BJ (cell line): ENCODE measurements at places on chromosomes 12 and 14. TPM values are rescaled to one million over a fixed set of nuclear protein-coding genes. Genes with fewer than 3 reads are reported as not detected.

DNA sequence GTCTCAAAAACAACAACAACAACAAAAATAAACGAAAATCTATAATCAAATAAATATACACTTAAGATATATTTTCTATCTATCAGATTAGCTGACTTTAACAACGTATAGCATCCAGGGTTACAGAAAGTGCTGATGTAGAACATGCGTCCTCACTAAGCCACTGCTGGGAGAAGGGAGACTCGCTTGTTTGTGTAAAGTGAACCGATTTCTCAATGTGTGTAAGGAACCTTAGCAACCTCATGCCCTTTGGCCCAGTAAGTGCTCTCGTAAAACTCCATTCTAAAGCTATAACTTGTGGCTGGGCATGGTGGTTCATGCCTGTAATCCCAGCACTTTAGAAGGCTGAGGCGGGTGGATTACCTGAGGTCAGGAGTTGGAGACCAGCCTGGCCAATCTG, 23.8 kb downstream of the NFKBIA start:
- DNase-seq, result no peak

The OR8S1 gene
- not detected in 2 replicates for polyA plus RNA-seq

DNA sequence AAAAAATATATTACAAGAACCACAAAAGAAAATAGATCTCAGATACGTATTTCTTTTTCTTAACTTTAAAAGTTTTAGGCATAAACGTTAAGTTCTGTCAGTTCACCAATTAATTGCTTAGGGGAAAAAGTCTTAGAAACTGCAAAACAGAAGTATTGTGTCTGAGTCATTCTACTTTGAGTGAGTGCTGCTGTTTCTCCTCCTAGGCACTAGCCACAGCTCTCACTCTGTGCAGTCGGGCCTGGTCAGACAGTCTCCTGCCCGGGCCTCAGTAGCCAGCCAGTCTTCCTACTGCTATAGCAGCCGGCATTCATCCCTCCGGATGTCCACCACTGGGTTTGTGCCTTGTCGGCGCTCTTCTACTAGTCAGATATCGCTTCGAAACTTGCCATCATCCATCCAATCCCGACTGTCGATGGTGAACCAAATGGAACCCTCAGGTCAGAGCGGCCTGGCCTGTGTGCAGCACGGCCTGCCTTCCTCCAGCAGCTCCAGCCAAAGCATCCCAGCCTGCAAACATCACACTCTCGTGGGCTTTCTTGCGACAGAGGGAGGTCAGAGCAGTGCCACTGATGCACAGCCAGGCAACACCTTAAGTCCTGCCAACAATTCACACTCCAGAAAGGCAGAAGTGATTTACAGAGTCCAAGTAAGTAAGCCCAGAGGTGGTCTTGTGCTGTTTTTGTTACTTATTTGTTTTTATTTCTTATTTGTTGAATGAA, 201.3 kb downstream of the PCNX1 start:
- no peak for DNase-seq

GRCh38 chr14:69535230-69535848, 39.3 kb downstream of the CCDC177 start:
- DNase-seq, result no peak

The RERGL gene
- polyA plus RNA-seq, result 0.21 TPM in 1 of 2 replicates, not detected in the other

DNA sequence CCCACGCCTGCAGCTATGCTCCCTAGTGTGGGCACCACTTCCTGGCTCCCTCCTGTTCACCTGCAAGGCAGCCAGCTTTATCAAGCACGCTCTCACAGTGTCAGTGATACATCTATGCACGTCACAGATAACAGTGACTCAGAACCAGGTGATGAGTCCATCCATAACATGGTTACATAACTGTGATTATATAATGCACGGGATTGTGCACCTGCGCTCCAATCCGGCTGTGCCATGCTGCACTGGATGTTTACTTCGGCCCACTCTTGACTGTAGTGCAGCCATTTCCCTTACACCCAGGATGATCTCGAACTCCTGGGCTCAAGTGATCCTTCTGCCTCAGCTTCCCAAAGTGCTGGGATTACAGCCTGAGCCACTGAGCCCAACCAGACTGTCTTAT, 38.4 kb upstream of the CEP83 start:
- no peak for DNase-seq

DNA sequence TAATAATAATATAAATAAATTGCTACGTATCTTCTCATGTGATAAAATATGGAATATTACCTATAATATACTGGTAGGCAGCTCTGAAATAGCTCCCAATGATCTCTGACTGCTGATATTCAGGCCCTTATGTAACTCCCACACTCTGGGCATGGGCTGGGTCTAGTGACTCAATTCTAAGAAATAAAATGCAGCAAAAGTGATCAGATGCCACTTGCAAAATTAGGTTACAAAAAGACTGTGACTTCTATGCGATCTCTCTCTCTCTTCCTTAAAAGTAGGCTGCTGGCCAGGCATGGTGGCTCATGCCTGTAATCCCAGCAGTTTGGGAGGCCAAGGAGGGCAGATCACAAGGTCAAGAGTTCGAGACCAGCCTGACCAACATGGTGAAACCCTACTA, 10.3 kb upstream of the CACNB3 start:
- DNase-seq, result no peak

GRCh38 chr12:96402061-96402460, 1.8 kb upstream of the CDK17 start:
- DNase-seq, result no peak

GRCh38 chr12:69284131-69284530, 44.8 kb downstream of the CPSF6 start:
- no peak for DNase-seq

The DHRS2 gene
- polyA plus RNA-seq, result 0.13 and 0.16 TPM in 2 replicates

- DNase-seq, result no peak
These were observed 43.7 kb upstream of the KITLG start for GRCh38 chr12:88623777-88624548.

GRCh38 chr14:39704594-39704993, 272.4 kb upstream of the FBXO33 start:
- DNase-seq, result no peak

The ADAM20 gene
- polyA plus RNA-seq, result 0.04 and 0.13 TPM in 2 replicates

The OR6C6 gene
- not detected in 2 replicates for polyA plus RNA-seq

GRCh38 chr12:132389526-132390286, 60.3 kb upstream of the GALNT9 start:
- no peak for DNase-seq

The CFAP251 gene
- polyA plus RNA-seq, result 1.3 and 1.5 TPM in 2 replicates

GRCh38 chr14:93736378-93737014, 51.8 kb downstream of the PRIMA1 start:
- DNase-seq, result no peak

The BICDL1 gene
- polyA plus RNA-seq, result 0.02 TPM in 2 replicates

GRCh38 chr14:90714811-90715210, 101.4 kb downstream of the TTC7B start:
- DNase-seq, result no peak

- no peak for DNase-seq
These were observed 24.6 kb downstream of the DDX47 start for GRCh38 chr12:12837813-12838153.

DNA sequence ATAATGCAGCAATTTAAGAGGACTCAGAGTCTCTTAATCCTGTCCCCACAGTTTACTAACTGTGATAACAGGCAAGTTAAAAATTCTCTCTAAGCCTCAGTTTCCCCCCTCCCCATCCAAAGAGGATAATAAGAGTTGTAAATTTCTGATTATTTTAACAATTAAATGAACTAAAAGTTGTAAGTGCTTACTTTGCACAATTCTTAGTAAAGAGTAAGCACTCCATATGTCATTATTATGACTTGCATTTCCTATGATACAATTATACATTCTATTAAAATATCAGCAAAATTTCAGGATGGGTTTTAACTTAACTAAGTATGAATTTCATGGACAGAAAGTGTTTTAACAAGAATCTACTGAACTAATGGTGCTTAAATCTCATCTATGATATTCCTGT, 80.1 kb downstream of the NELL2 start:
- DNase-seq, result no peak

GRCh38 chr12:19154686-19155085, 25.2 kb downstream of the PLEKHA5 start:
- DNase-seq, result no peak

The SLC38A4 gene
- 7.4 and 9.2 TPM in 2 replicates for polyA plus RNA-seq

GRCh38 chr14:35299708-35300107, 7.5 kb downstream of the PSMA6 start:
- no peak for DNase-seq

The CDH24 gene
- polyA plus RNA-seq, result 9.0 and 14.8 TPM in 2 replicates

GRCh38 chr14:89720741-89721729, 233.5 kb downstream of the EFCAB11 start:
- no peak for DNase-seq

- DNase-seq, result no peak
These were observed 18.4 kb upstream of the TEX22 start for GRCh38 chr14:105379946-105380345.

The CCDC175 gene
- polyA plus RNA-seq, result not detected in 2 replicates

DNA sequence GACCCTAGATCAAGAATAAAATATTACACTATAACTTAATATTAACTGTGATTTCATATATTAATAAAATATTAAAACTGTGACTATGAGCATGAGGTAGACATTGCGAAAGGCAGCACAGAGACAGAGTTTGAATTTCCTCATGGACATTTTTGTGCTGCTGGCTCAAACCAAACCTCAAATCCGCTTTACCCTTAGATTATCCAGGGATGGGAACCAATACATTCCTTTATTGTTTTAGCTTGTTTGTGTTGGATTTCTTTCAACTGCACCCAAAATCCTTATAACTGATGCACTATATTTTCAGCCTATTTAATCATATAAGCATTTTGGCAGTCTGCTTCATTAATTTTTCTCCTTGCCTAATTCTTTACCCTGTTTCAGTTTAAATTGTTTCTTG, 436.7 kb downstream of the ATP23 start:
- no peak for DNase-seq

The SLC10A1 gene
- not detected in 2 replicates for polyA plus RNA-seq

GRCh38 chr12:96044017-96044942, 8.9 kb upstream of the LTA4H start:
- no peak for DNase-seq

- no peak for DNase-seq
These were observed 12.9 kb downstream of the BRI3BP start for GRCh38 chr12:125006365-125006764.

GRCh38 chr12:94863321-94864035, 140.0 kb downstream of the NDUFA12 start:
- no peak for DNase-seq

The CLEC1B gene
- polyA plus RNA-seq, result not detected in 2 replicates

The PTCSC3 gene
- not detected in 2 replicates for polyA plus RNA-seq

The CACNA1C gene
- 10.2 and 14.7 TPM in 2 replicates for polyA plus RNA-seq

The CCDC184 gene
- 0.38 and 0.45 TPM in 2 replicates for polyA plus RNA-seq

The AJUBA gene
- polyA plus RNA-seq, result 94.7 and 109 TPM in 2 replicates

DNA sequence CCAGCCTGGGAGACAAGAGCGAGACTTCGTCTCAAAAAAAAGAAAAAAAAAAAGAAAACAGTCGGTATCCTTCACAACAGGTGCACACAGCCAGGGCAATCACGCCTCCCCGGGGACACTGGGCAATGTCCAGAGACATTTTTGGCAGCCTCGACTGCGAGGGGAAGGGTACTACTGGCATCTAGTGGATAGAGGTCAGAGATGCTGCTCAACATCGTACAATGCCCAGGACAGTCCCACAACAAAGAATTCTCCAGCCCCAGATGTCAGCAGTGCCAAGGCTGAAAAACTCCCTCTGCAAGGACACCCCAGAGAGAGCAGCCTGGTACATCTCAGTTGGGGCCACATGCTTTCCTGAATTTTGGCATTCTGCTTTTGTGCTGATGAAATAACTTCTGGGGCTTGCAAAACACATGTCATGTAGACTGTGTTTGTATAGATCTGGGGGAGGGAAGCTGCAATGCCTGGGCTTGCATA, 21.5 kb downstream of the ALDH2 start:
- no peak for DNase-seq

GRCh38 chr12:75446857-75447256, 33.7 kb upstream of the GLIPR1 start:
- peak; percentile 53 for DNase-seq

GRCh38 chr14:82398256-82398655, 864.6 kb upstream of the SEL1L start:
- DNase-seq, result no peak

The SYNDIG1L gene
- polyA plus RNA-seq, result not detected in 2 replicates

DNA sequence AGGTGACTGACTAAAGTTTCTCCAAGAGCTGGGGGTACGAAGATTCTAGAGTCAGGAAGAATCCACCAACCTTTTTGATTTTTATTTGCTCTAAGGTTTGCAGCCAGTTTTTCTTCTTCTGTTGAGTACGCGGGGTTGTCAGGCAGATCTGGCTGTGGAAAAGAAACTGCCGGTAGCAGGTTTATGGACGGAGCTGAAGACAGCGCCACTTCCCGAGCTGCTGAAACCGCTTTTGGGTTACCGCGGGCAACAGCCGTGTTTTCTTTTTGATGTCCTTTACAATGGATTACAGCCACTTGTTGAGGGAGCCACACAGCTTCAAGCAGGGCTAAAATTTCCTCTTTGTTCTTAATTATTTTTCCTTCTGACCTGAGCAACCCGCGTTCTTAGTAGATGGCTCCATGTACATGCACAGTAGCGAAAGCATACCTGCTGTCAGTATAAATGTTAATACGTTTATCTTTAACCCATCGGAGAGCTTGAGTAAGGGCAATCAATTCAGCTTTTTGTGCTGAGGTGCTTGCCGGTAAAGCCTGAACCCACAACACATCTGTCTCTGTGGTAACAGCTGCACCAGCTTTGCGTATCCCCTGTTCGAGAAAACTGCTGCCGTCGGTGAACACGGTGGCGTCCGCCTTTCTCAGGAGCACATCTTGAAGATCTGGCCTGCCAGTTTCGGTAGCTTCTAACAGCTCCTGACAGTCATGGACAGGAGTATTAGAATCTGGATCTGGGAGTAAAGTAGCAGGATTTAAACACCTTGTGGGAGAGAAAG, 674.3 kb downstream of the TMEM121 start:
- no peak for DNase-seq

The MYF6 gene
- 0.06 TPM in 1 of 2 replicates, not detected in the other for polyA plus RNA-seq

The LRRC10 gene
- polyA plus RNA-seq, result not detected in 2 replicates

DNA sequence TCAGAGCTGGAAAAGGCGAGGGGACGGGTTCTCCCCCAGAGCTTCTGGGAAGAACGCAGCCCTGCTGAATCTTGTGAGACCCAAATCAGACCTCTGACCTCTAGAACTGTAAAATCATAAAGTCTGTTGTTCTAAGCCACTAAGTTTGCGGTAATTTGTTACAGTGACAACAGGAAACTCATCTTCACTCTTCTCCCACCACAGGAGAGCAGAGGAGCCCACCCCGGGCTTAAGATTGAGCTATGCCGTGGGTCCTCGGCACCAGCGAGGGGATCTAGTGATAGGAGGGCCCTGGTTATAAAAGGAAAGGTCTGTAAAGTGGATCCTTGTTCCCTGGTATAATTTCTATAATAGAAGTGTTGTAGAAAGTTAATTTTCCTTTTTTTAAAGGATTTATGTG, 7.6 kb downstream of the MLXIP start:
- no peak for DNase-seq

DNA sequence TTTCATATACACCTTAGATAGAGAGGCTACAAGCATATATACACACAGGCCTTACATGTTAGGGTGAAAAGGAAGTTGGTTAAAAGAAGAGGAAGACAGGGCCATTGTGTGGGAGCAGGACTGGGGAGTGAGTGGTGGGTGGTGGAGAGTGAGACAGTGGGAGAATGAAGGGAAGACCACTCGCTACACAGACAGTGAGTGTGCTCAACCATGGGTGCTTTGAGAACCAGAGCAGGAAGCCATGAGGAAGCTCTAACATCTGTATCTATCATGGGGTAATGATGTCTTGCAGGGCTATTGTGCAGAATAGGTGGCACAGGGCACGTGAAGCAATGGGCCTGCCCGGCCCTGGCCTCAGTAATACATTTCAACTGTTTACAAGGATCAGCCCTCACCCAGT, 11.4 kb upstream of the KRT74 start:
- no peak for DNase-seq

- DNase-seq, result no peak
These were observed 646.1 kb upstream of the TMEM132C start for GRCh38 chr12:127620735-127621355.
